ENCODE measurements at places on chromosomes 2 and 18.

DNA sequence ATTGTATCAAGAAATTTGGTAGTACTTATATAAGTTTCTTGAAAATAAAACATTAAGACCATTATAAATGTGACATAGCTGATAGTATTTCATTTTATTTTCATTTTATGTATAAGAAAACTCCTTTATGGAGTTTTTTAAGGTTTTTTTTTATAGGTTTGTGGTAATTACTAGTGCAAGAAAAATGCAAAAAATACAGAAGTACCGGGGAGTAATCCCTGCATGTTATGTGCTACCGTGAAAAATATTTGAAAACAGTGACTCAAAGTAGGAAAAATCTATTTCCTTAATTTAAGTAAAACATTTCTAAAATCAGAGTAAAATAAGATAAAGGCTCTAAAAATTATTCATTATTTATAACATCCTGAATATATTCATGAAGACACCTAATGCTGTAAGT is 21.6 kb downstream of the ZSWIM2 start:
- DNase-seq, result no peak

- no peak for DNase-seq
Measured at GRCh38 chr2:211468877-211469663, 912.7 kb downstream of the CPS1 start.

DNA sequence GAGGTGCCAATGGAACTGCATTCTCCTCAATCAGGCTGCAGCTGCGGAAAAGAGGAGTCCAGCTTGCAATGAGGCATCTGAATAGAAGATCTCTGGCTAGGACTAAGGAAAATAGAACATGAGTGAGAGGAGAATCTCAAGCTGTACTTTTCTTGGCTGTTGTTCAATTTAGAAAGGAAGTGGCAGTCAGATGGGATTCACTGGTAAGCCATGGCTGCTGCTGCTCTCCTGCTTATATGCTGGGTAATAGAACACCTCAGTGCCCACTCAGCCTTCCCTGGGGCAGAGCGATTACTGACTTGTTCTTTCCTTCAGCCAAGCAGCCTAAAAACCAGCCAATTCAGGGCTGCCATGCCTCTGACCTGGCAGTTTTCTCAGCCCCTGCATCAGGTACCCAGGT is 17.6 kb upstream of the CHST9 start:
- no peak for DNase-seq

DNA sequence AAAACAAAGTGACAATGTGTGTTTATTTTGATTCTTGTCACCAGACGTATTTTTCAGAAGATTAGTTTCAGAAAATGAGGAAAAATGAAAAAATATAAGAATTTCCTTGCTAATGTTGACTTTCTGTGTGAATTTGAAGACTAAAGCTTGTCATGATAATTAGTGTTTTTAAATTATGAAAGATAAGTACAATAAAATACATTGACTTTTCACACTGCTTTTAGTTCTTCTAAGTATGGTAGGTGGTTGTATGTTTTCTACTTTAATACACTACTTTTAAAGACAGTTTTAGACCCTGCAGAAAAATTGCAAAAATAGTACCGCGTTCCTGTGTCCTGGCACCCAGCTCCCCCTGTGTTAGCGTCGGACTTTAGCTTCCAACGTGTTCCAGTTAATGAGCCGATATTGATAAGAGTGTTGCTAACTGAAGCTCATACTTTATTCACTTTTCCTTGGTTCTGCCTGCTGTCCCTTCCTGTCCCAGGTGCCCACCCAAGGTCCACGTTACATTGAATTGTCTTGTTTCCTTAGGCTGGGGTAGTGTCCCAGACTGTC is 695 bp downstream of the RBFA start:
- DNase-seq, result no peak

- DNase-seq, result no peak
Measured at GRCh38 chr2:154693741-154694340, 4.7 kb upstream of the KCNJ3 start.

DNA sequence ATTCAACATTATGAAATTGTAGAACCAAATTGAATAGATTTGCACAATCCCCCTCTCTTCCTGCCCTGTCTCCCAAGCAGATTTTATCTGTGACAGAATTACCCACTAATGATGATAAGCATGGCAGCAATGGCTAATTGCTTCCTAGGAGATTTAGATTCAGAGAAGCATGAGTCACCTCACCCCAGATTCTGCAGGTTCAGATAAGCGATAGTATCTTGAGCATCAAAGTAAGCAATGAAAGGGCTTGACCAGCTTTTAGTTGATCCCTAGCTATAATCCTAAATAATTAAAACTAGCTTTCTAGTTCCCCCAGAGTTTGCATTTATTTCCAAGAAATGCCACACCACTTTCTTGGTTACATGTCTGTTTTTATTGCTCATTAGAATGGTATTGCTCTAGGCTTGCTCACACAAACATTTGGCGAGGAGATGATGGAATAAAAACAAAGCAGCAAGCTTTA is 204.3 kb downstream of the GULP1 start:
- no peak for DNase-seq

- no peak for DNase-seq
Measured at GRCh38 chr2:187365315-187365714, 82.7 kb downstream of the CALCRL start.

- DNase-seq, result no peak
Measured at GRCh38 chr2:240462073-240462706, 26.7 kb downstream of the GPC1 start.

DNA sequence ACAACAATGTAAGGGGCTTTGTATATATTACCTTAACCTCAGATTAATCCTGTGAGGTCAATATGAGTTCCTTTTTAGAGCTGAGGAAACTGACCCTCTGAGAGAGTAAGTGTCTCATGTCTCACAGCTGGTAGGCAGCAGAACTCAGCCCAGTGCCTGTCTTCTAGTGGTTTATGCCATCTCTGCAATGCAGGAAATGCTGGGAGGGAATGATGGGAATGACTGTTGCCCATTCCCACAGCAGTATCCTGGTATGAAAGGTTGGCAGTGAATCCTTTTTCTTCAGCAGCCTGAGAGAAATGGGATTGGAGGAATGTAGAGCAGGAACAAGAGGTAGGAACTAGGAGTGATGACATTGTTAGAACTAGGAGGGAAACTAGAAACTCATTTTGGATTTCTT is 6.0 kb downstream of the MRPL30 start:
- DNase-seq, result no peak

GRCh38 chr2:119005555-119005954 is 63.6 kb downstream of the MARCO start:
- DNase-seq, result no peak

- DNase-seq, result no peak
Measured at GRCh38 chr2:131132729-131133128, 27.6 kb downstream of the PLEKHB2 start.

DNA sequence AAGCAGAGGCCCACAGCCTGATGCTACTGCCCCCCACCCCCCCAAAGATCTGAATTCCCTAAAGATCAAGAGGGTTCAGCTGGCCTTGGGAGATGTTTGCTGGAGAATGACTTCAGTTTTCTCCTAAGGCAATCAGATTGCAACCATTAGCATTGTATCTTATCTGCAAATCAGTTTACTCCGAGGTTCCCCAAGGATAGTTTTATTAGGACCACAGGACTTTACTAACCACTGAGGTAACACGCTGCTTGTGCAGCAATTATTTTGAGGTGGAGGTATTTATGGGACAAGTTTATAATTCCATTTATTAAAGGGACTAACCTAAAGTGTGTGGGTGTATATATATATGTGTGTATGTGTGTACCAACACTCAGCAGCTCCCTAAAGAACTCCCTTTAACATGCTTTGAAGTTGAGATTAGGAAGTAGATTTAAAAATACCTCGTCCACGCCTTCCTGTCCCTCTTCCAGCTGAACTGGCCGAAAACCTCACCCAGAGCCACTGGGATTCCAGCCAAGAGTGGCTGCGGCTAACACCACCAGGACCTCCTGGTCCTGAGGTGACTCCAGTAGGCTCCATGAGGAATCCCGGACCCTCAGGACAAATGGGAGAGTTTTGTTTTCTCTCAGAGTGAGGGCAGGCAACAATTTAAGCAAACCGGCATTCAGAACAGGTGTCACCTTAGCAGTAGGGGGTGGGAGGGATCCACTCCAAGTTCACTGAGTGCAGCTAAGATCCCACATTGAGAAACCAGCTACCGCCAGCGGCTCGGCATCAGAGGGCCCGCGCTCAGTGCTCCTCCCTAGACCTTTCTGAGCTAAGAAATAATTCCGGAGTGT is 3.0 kb upstream of the DLX1 start:
- no peak for DNase-seq

DNA sequence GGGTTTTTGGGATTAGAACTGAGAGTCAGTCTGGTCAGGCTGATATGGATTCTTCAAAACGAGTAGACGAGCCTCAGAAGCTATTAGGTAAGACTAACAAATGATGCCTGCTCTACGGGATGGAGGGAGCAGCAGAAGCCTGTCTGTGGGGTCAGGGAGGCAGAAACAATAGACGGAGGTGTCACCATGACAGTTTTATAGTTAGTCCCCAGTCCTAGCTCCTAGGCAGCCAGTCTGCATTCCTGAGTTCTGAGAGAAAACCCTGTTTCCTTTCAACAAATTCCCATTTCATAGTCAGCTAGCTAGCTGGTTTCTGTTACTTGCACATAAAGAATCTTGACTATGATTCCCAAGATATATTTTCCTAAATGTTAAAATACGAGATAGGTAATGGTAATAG is 542.1 kb downstream of the PID1 start:
- DNase-seq, result no peak

DNA sequence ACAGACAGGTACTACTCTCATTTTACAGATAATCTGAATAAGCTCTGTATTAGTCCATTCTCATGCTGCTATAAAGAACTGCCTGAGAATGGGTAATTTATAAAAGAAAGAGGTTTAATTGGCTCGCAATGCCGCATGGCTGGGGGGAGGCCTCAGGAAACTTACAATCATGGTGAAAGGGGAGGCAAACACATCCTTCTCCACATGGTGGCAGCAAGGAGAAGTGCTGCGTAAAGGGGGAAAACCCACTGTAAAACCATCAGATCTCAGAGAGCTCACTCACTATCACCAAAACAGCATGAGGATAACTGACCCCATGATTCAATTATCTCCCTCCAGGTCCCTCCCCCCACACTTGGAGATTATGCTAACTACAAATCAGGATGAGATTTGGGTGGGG is 254.4 kb downstream of the KCNE4 start:
- DNase-seq, result no peak

- DNase-seq, result no peak
Measured at GRCh38 chr2:85716346-85716914, 22.3 kb downstream of the GNLY start.

DNA sequence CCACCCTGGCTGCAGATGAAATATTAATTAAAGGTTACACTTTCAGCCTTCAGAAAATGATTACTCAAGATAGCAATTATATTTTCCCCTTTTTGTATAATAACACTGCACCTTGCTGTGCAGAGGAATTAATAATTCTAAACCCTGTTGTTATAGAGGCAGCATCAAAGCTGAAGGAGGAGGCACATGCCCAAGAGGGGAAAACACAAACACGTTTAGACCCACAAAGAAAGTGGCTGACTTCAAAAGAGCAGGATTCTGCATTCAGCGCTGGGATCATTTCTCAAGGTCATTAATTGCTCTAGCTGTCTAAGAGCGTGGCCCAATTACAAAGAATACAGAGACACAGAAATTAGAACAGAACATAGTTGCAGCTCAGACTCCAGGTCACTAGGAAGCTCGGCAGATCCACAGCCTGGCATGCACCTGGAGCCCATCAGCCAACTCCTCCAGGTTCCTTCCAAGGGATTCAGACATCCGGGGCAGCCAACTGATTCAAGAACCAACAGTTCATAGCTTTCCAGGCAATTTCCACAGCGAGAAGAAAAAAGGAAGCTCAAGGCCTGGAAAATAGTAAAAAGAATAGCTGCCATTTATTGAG is 102.3 kb upstream of the ID2 start:
- no peak for DNase-seq

DNA sequence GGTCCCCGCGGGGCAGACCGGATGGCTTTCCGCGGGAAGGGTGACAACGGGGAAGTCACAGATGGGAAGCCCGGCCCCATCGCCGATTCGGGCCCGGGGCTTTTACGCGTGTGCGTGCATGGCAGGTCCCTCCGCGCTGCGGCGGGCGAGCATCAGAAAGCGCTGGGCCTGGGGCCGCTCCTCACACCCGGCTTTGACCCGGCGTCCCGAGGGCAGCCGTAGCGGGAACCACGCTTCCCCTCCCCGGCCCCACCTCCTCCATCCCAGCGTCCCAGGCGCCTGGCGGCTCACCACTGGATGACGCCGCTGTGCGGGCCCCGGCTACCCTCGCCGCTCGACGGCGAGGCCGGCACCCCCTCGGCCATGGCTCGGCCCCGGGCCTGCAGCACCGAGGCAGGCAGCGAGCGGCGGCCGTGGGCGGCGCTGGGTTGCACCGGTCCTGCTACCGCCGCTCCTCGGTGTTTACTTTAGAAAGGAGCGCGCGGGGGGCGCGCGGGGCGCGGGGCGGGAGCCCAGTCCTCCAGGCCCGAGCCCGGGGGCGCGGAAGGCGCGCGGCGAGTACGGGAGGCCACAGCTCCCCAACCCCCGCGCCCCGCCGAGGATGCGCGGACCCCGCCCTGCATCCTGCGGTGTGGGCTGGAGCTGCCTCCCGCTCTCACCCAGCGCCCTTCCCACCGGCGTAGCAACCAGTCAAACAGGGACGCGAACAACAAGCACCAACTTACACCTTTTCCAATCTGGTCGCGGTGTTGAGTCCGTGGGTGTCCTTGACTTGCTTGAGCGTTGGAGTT is 806 bp downstream of the RFX8 start:
- peak; percentile 1 for DNase-seq

DNA sequence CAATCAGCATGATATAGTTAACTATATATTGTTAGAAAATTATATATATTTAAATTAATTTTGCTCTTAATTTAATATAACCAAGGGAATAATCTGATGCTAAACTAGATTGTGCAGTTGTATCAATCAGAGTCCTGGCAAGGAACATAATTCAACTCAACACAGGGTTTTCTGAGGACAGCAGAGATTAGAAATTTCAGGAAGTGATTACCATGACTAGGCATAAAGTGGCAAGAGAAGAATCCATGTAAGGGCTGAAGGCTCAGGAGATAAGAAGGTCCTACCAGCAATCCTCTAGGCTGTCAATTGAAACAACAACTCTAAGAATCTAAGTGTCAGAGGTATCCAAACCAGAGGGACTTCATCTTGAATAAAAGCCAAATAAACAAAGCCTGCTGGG is 807.8 kb downstream of the DSC3 start:
- no peak for DNase-seq

DNA sequence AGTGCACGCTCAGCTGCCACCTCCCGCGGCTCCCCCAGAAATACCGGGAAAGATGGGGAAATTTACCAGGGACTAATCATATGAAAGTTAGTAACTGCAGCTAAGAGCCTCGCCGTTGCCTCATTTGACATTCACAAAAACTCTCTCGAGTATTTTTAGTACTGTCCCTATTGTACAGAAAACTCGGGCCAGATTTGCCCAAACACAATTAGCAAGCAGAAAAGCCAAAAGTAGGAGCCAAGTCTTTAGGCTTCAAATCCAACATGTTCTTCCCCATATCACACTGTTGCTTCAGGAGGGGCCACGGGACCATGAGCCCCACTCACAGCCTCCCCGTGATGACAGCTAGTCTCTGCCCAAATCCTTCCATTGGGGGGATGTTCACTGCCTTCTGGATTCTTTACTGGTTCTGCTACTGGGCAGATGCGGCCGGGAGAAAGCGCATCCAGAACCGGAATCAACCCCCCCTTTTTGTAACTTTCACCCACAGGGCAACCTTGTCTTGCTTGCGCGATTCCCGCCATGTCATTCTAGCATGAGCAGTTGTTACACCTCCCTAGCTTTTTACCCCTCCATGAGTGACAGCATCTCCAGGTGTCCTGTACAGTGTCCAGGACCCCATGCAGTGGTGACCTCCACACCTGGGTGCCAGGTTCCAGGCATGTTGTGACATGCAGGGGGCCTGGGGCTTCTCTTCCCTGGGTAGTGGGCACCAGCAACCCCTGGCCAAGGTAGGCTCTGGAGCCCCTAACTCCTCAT is 35.2 kb downstream of the CENPO start:
- no peak for DNase-seq

Measured in stimulated activated CD4-positive, alpha-beta T cell treated with anti-CD3 and anti-CD28 coated beads, Interleukin-1b, Interleukin-23, amount 100 ng/mL, for 24 hours (primary cell).